ENCODE measurements at places on chromosomes 11 and 22.

GRCh38 chr11:34181251-34181650 lies 75.8 kb downstream of the NAT10 start:
- DNase-seq, result no peak

GRCh38 chr22:27226666-27227065 lies 569.3 kb downstream of the MIAT start:
- no peak for DNase-seq

GRCh38 chr11:47891886-47892285 lies 43.7 kb upstream of the NUP160 start:
- DNase-seq, result no peak

DNA sequence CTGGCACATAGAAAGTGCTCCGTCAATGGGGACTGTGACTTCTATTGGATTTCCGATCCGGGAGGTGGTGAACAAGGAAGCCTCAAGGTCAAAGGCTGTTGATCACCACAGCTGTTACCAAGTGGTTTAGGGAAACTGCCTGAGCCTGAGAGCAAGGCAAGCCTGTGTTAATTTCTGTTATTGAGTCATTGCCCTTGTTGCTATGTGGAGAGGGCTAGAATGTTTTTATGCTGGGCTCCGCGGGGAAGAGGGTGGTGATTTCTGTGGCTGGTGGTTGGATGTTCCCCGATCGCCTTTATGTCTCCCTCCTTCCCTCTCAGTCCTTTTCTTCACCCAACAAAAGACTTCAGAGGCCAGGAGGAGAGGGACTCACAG lies 108.5 kb upstream of the ALX4 start:
- DNase-seq, result no peak

- DNase-seq, result peak; percentile 77
Measured at GRCh38 chr11:120210626-120211521, at the start of gene OAF. Gene OAF (plus strand): TSS chr11:120211032. CDS start chr11:120211280, 248 bp downstream.

DNA sequence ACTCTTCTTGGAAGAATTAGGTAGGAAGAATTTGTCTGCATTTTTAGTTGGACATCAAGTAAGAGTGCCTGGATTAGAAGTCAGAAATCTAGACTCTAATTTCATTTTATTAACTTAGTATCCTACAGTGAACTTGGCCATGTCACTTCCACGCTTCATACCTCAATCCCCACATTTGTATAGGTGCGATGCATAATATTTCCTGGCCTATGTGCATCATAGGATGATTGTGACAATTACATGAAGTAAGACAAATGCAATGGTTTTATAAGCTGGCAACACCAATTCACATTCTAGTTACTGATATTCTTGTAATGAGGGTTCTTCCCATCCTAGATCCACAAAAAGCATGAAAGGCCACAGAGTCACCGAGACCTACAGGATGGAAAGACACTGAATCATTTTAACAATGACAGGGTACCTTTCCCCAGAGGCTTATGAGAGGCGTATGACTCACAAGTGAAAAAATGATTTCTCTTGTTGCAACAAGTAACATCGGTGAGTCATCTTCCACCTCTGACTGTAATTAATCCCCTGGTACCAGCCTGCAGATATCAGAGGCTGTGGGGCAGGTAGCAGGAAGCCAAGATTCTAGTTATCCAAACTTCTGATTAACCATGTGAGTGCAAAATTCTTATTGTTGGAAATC lies 56.0 kb upstream of the OR5AK2 start:
- no peak for DNase-seq

- no peak for DNase-seq
Measured at GRCh38 chr11:43269254-43269918, 42.4 kb upstream of the API5 start.

- DNase-seq, result no peak
Measured at GRCh38 chr11:20026629-20027555, 133.4 kb downstream of the DBX1 start.

All from activated effector memory CD4-positive, alpha-beta T cell treated with anti-CD3 and anti-CD28 coated beads, Interleukin-2, amount 50 U/mL, for 16 hours (primary cell).